Stimulated activated CD4-positive, alpha-beta T cell treated with anti-CD3 and anti-CD28 coated beads, Interleukin-1b, Interleukin-23, amount 100 ng/mL, for 1 hour (primary cell): ENCODE measurements at places on chromosomes 5 and 9.

GRCh38 chr5:13478831-13479465, 465.5 kb downstream of the DNAH5 start:
- no peak for DNase-seq

DNA sequence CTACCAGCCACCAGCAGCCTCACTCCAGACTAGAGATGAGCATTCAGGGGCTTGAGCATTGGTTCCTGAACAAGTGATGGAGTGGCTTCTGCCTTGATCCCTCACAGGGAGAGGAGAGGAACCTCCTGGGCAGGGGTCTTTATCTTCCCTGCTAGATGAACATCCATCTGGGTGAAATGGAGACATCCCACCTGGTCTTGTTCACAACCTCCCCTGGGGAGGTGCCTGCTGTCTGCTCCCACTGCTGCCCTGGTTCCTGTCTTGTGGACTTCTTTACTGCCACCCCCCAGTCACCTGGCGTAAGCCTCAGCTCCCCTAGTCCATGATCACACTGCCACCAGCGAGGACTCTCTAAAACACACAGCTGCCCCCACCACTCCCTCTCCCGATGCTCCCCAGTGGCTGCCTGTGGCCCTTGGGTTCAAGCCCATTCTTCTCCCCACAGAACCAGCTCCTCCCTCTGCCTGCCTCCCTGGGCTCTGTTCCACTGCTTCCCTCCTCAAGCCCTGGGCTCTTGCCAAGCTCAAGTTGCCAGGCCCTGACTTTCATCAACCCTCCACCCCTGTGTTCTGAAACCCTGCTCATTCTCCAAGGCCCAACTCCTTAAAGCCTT, 51.5 kb downstream of the COL15A1 start:
- no peak for DNase-seq

DNA sequence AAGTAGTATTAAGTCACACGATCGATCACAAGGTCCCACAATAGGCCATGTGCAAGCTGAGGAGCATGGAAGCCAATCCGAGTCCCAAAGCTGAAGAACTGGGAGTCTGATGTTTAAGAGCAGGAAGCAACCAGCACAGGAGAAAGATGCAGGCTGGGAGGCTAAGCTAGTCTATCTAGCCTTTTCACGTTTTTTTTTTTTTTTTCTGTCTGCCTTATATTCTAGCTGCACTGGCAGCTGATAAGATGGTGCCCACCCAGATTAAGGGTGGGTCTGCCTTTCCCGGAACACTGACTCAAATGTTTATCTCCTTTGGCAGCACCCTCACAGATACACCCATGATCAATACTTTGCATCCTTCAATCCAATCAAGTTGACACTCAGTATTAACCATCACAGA, 6.5 kb downstream of the PPIP5K2 start:
- DNase-seq, result no peak

DNA sequence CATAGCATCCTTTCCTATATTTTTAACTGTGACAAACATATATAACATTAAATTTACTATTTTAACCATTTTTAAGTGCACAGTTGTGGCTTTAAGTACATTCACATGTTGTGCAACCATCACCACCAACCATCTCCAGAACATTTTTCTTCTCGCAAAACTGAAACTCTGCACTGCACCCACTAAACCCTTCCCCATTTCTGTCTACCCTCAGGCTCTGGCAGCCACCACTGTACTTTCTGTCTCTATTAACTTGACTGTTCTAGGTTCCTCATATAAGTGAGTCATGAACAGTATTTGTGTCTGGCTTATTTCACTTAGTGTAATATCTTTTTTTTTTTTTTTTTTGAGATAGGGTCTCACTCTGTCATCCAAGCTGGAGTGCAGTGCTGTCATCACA, 25.5 kb downstream of the KCNMB1 start:
- DNase-seq, result no peak

DNA sequence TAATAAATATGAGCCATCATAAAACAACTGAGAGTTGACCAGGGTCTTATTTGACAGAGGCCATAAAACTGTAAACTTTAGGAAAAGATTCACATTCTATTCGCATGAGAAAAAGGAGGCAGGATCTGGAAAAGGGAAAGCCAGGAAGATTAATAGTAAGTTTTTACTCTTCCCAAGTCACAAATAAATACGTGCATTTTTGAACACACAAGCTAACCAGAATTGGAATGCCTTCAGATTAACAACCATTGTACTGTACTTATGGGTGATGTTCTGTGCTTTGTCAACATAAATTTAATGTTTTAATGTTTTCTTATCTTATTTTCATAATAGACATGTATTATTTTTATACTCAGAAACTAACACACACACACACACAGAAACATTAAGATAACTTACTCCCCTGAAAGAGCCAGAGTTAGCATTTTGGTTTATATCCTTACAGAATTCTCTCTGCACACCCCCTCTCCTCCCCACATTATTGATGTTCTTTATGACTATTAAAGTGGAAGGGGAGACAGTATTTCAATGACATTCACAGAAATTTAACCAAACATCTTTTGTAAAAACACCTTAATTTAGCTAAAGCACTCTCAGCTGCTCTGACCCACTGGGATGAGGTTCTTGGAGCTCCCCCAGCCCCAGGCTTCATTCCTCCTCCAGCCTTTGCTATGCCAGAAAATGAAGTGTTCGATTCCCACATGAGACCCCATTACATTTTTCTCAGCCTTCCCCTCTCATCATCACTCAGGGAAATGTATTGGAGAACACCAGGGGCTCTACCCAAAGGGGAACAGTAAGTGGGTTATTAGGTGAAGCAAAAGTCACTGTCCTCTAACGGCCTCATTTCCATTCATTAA, 155.5 kb downstream of the ESM1 start:
- DNase-seq, result no peak

DNA sequence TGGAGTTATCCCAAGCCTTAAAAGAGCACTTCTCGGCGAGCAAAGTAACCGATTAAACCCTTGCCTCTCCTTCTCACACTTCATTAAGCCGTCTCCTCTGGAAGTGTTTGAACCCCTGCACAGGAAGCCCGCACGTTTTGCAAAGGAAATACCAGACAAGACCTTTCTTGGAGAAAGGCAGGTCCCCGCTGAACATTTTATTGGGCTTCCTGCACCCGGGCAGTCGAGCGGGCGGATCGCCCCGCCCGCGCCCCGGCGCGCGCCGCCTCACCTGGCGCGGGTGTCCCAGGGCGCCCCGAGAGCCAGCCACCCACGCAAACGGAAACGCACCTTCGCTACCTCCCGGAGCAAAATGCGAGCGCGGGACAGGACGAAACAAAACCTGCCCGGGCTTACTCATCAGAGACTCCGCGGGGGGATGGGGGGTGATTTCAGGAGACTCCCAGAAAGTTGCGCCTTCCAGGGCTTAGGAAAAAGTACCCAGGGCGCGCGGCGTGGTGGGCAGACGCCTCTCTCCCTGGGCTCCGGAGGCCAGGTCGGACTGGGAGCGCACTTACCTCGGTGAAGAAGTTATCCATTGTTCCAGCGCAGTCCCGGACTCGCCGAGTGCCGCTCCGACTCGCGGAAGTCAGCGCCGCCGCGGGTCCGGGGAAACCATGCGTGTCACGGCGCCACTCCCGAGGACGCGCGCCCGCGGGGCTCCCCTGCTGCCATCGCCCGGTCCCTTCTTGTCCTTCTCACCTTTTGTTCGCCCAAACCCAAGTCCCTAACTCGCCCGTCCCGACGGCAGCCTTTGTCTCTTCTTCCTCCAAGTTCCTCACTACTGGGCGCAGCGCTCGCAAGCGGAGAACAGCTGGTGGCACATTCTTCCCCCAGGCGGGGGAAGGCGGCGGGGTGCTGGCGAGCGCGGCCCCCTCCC, 598 bp downstream of the MYO10 start:
- DNase-seq, result peak; percentile 10

DNA sequence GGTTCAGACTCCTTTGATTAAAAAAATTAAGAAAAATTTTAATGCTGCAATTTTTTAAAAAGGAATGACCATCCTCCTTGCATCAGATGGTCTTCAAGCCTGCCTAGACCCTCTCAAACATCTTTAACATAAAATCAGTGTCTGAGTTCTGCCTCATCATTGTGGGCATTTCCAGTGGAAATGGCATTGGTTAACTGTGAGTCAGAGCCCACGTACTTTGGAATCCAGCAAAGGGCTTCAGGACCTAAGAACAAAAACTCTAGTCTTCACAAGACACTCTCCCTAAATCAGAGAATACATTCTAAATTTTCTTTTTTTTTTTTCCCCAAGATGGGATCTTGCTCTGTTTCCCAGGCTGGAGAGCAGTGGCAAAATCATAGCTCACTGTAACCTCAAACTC, 9.4 kb upstream of the C5orf15 start:
- no peak for DNase-seq

- DNase-seq, result no peak
These were observed 399 bp downstream of the NUP155 start for GRCh38 chr5:37370550-37370863.

DNA sequence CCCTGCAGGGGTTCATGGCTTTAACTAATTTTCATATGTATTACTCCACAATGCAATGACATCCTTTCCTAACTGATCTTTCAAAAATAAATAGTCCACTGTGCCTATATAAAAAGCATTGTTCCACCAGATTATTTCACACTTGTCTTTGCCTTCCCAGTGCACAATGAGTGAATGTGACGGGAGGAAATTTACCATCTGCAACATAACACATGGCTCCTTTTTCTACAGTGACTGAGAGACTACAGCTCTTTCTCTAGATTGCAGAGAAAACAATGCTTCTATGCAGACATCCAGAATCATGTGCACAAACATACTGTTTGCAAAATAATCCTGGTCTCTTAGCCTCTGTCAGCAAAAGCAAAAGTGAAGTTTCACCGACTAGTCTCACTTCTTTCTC, 483.7 kb upstream of the PIK3R1 start:
- DNase-seq, result no peak

DNA sequence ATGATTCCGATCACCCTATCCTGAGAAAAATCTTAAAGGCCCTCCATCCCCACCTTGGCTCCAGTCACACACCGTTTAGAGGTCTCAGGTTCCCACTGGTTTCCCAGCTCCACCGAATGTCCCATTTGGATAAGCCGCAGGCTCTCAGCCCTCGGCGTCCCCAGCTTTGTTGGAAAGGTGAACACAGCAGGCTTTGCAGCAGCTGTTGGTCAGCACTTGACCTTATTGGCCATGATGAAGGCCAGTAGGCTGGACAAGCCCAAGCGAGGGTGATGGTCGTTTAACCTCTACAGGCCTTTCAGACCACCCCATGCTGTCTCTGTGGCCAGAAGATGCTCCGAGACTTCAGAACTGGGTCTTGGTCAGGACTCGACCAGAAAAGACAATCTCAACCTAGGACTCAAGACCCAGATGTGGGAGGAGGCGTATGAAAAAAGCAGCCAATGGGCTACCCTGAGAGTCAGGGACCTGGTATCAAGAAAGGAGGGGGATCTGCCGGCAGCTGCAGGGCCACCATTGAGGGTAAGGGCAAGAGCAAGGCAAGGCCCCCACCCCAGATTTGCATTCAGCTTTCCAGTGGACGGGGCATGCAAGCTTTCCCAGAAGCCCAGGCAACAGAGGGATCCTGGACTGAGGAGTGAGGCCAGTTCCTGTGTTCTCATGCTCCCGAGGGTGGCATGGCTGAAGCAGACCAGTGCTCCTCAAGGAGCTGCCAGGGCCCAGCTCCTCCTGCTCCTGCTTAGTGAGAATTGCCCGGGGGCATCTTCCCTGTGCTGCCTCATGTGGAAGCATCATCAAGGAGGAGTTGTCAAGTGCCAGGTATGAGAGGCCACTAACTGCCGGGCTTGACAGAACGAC, 13.4 kb downstream of the UBE2QL1 start:
- no peak for DNase-seq

DNA sequence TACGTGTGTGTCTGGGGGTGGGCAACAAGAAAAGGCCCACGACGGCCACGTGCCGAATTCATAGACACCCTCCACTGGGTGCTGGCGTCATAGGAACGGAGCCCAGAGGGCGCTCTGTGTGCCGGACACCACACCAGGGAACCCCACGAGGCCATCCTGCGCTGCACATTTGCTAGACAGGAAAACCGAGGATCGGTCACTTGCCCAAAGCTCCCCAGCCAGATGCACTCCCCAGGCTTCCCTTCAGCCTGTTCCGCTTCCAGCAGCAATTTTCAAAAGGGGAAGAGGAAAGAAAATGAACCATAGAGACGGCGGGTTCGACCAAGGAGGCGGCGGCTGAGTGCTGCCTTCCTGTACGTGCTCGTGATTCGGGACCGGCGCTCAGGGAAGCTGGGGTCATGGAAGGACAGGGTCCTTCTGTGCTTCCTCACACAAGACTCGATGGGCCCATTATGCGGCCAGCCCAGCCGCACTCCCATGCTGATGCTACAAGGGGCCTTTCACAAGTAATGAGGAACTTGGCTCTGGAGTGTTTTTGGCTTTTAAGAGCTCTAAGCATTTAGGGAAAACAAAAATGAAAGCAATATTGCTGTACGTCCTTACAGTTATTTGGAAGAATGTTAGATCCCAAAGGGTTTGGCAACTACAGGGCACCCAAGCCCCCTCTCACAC, 124.6 kb upstream of the SARDH start:
- DNase-seq, result no peak

DNA sequence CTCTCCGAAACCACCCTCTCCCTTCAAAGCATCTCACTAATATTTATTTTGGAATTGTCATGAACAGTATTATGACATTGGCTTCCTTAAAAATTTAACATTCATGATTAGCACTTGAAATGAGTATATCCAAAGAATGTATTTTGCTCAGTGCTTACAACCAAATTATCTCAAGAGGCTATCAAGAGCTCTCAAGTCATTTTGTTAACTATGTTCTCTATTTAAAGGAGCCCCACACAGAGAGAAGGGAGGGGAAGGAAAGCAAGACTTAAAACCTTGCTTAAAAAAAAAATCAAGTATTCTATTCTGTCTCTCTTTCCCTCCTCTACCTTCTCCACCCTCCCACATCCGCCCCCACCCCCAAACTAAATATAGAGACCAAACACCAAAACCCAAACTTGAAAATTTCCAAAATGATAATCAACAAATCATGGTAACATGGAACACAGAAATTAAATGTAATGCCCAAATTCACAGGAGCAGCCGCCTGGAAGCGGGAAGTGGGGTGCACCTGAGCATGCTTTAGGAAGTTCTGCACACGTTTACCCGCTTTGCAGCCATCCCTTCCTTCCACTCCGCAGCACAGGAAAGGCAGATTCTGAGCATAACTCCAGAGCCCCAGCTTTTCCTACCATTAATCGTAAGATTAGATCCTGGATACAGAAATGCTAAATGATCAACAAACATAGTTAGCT, 66.9 kb downstream of the EBF1 start:
- no peak for DNase-seq

- DNase-seq, result no peak
These were observed 23.6 kb downstream of the LHX2 start for GRCh38 chr9:124035001-124035650.

- no peak for DNase-seq
These were observed 37.6 kb upstream of the MAN2A1 start for GRCh38 chr5:109652096-109652495.

GRCh38 chr5:177066224-177066623, 20.5 kb upstream of the FGFR4 start:
- no peak for DNase-seq

- DNase-seq, result no peak
These were observed 1.6 kb downstream of the BSPRY start for GRCh38 chr9:113350937-113351336.

- DNase-seq, result peak; percentile 34
These were observed 56.6 kb downstream of the RGS3 start for GRCh38 chr9:113520109-113520642.
